GM04503 (cell line): ENCODE measurements at places on chromosomes 4 and X.

DNA sequence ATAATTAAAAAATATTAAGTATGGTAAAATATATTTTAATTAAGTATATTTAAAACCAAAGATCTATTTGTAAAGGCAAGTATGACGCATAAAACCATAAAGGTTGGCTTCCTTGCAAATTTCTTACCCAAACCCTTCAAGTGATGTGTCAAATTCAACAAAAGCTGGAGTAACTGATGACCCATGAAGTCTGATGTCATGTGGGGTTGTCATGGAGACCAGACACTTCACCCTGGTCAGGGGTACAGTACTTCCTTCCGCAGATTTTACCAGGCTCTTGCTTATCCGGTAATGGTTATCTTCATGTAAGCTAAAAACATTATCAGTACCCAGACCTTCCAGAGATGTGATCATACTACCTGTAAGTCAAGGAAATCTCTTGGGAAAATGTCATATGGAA lies 170.1 kb downstream of the WDFY3 start:
- DNase-seq, result no peak

DNA sequence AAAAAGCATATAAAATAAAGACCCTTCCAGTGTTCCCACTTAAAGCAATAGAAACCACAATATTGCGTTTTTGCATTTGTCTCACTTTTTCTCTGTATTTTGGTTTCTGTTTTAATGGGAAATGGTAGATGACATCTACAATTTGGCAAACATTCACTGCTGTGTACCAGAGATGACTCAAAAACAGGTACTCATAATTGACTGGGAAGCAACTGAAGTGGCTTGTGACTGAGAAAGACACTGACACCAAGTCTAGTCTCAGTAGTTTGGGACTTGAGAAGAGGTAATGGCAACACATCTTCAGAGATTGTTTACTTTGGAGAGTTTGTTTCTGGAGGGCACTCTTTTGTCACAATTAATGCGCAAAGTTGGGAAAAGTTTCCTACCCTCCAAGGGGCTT lies 42.0 kb downstream of the AREG start:
- no peak for DNase-seq

- DNase-seq, result no peak
These were observed 104.9 kb downstream of the ARHGAP10 start for GRCh38 chr4:147836807-147837206.

GRCh38 chr4:147463065-147463464 lies 17.8 kb upstream of the EDNRA start:
- DNase-seq, result no peak

GRCh38 chr4:127782025-127782274 lies 172 bp upstream of the HSPA4L start:
- DNase-seq, result no peak

- peak; percentile 17 for DNase-seq
These were observed 31.0 kb downstream of the ALPK1 start for GRCh38 chr4:112327965-112328733.
